ENCODE measurements at places on chromosomes 12 and 14.

DNA sequence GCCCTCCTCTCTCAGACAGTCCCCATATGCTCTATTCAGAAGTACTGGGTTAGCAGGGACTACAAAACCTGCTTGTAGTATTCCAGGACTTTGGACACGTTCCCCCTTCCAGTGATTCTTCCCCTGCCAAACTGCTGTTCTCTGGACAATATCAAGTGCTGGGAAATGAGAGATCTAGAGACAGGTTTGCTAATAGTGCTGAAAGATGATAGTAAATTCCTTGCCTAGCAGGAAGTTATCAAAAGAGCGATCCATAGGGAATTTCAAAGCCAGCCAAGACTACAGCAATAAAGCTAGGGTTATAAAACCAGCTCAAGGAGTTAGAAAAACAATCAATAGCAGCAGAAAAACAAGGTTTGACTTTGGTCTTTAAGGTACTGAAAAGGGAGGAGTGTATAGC lies 15.2 kb downstream of the SLC7A8 start:
- no peak for DNase-seq

- DNase-seq, result no peak
Observed at GRCh38 chr12:40375076-40375475, 150.3 kb downstream of the LRRK2 start.

GRCh38 chr12:22396253-22396652 lies 61.7 kb upstream of the ST8SIA1 start:
- no peak for DNase-seq

- DNase-seq, result no peak
Observed at GRCh38 chr12:53951577-53952334, 2.9 kb upstream of the HOXC12 start.

DNA sequence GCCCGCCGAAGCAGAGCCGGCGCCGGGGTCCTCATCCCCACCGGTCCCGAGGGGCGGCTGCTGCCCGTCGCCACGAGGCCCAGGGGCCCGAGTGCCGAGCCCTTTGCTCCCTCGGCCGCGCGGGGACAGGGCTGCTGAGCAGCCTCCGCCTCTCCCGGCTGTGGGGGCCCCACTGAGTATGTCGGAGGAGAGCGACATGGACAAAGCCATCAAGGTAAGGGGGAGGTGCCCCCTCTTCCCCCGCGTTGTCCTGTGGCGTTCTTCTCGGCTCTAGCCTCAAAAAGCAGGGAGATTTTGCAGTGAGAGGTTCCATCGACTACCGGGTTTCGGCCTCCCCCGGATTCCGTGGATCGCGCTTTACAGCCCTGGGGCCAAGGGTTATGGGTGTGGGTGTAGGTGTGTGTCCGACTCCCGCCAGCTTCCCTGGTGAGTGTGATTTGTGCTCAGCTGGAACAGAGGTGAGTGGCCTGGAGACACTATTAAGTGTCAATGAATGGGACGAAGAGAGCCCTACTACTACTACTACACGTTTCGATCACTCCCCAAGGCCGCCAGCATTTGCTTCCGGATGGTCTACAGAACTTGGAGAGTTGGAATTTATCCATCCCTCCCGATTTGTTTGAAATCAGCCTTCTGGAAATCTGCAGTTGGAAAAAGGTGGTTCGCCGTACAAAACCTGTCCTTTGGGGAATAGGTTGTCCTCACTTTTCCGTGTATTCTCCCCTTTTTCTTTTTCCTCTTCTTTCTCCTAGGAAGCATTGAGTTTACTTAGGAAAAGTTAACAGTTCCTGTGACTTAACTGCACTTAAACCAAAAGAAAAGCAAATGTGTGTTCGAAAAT lies 748 bp downstream of the MAPKAPK5 start:
- DNase-seq, result peak; percentile 39

GRCh38 chr12:94507455-94507854 lies 47.8 kb upstream of the CEP83 start:
- DNase-seq, result no peak

GRCh38 chr14:73394317-73394716 lies 64.0 kb downstream of the NUMB start:
- DNase-seq, result no peak

- no peak for DNase-seq
Observed at GRCh38 chr14:24298892-24299254, 707 bp downstream of the DHRS1 start.

- DNase-seq, result no peak
Observed at GRCh38 chr12:17652436-17652835, 437.6 kb downstream of the RERGL start.

DNA sequence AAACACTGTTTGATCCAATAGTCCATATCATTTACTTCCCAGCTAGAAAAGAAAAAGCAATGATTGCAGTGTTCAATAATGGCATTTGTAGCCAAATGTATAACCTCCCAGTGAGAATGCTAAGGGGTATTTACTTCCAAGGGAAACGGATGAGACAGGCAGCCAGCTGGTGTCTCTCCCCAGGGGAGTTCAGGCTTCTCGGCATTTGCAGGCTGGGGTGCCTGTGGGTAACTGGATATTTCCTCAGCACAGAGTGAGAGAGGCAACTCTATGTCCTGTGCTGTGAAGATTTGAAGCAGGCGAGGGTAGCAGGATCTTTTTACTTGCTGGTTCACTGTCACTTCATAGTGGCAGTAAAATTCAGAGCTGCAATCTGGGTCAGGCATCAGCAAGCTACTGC lies 1455.6 kb upstream of the TMEM132C start:
- no peak for DNase-seq

GRCh38 chr12:12669020-12669419 lies 27.0 kb downstream of the GPR19 start:
- DNase-seq, result no peak

GRCh38 chr14:105074601-105075053 lies 9.4 kb upstream of the GPR132 start:
- no peak for DNase-seq

GRCh38 chr12:124524231-124524925 lies 43.0 kb downstream of the NCOR2 start:
- no peak for DNase-seq

DNA sequence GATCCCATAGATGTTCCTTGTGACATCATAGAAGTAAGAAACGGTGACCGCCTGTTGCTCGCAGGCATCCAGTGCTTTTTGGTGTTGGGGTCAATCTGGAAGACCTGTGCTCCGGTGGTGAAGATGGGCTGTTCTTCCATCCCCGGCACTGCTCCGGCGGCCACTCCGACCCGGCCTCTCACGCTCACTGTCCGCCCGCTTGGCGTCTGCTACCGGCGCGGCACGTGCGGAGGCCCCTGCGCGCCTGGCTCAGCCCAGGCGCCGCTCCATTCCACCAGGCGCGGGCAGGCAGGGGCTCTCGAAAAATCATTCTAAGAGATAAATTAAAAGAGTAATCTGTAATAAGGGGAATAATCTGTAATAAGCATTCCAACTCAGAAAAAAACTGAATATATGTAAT lies 934.5 kb downstream of the TMEM121 start:
- DNase-seq, result no peak

DNA sequence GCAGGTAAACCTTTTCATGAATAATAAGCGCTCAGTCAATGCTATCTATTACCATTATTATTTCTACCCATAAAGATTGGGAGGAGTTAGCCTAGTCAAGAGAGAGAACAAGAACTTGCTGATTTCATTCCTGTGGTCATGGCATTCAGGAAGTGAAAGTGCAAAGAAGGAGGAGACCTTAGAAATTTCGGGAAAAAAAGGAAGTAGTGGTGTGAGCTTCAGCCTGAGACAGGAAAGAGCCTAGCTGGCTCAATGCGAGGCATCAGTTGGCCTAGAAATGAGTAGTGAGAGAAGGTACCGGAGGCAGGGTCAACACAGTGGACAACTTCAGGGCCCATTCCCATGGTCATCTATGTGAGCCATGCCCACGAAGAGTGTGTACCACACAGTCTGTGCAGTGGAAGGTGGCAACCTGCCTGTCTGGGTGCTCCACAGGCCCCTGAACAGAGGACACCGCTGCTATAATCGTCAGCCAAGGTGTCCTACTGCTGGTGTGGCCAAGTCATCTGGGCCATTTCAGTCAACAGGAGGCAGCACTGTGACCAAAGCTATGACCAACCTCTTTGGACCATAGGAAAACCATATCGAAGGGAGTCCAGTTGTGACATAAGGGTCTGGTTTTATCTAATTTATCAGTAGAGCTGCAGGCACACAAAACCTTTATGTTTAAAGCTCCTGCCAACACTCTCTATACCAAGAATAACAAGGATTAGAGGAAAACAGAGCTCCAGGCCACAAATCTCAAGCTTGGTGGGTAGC lies 16.2 kb upstream of the STON2 start:
- no peak for DNase-seq

DNA sequence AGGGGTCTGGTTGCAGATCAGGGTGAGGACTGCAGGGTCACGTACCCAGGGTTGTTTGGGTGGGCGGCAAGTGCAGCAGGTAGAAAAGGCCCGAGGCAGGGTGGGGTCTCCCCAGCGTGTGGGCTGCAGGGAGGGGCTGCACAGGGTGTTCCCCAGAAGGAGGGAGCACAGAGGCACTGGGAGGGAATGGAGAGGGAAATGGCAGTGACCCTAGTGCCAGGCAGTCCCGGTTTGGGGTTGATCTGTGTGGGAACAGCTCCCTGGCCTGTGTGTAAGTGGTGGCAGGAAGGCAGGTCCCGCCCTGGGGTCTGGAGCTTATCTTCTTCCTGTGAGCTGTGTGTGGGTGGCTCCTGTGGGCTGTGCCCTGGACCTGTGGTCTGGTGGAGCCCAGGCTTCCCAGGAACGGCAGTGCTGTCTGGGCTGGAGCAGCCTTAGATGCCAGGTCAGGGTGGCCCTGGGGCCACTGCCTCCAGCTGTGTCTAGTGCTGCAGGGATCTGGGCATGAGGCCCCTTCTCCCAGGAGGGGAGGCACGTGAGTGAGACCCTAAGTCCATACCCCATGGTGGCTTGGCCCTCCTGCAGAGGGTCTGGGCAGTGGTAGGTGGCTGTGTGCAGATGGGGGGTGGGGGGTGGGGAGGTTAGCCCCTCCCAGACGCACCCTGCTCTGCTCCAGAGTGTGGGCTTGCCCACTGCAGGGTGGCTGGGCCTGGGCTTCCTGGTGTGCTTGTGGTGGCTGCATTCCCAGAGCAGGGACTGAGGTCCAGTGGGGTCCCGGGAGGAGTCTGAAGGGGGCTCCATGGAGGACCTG lies 363.5 kb downstream of the TMEM121 start:
- DNase-seq, result peak; percentile 8

DNA sequence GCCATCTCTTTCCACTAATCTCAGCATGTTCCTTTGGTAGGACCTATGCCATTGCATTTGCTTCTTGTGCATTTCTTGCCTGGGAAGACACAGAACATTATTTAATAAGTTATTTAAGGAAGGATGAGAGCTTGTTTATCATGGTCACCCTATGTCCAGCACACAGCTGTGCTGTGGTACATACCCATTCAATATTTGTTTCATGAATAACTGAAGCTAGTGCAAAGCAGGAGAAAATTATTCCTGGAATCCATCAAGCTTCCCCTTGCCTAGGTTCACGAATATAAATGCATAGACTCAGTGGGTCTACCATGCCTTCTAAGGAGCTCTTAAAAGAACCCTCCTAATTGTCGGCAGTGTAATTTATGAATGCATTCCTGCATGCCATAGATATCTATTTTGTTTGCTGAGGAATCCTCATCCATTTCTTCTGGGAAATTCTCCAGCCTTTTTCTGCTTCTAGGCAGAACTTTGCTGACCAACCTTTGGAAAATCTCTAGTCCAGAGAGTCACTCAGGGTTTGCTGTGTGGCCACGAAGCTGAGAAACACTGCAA lies 599.8 kb upstream of the TMEM132C start:
- no peak for DNase-seq

DNA sequence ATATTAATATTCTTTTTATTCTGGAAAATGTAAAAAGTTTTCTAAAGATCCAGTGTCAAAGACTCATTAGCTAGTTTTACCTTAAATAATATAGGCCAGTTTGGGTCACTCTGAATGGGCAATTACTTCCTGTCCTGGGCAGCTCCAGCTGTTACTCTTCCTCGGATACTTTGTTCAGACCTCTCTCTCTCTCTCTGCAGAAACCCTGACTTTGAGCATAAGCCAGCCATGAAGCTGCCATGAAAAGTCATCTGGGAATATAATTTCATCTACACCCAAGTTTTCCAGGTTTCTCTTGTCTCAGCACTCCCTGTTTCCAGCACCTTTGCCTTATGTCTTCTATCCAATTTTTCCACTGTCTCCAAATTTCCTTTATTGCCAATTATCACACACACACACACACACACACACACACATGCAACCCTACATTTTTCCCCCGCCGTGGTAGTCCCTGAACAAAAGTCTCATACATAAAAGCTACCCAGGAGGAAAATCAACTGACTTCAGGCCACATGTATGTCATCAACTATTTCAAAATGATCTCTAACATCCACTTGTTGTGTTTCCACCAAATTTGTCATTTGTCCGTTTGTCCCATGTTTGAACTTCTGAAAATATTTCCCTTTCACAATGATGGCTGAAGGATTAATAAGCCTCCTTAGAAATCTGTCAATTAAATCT lies 318.1 kb downstream of the SSPN start:
- no peak for DNase-seq

DNA sequence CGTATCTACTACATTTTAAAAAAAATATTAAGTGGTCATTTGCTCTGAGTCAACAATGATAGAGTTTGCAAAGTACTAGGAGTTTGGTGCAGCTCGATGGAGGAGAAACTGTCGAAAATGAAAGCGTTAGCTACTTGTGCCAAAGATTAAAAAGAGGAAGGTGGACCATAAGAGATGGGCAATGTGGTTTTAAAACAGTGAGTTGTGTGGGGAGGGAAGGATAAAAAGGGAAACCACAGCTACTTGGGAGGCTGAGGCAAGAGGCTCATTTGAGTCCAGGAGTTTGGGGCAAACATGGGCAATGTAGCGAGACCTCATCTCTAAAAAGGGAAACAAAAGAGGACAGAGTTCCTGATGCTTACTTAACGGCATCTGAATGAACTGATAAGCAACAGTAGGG lies 18.2 kb upstream of the STRAP start:
- no peak for DNase-seq

- DNase-seq, result no peak
Observed at GRCh38 chr14:92135269-92135668, 13.5 kb downstream of the CPSF2 start.

- DNase-seq, result no peak
Observed at GRCh38 chr12:21296751-21297406, 37.8 kb downstream of the SLCO1A2 start.

DNA sequence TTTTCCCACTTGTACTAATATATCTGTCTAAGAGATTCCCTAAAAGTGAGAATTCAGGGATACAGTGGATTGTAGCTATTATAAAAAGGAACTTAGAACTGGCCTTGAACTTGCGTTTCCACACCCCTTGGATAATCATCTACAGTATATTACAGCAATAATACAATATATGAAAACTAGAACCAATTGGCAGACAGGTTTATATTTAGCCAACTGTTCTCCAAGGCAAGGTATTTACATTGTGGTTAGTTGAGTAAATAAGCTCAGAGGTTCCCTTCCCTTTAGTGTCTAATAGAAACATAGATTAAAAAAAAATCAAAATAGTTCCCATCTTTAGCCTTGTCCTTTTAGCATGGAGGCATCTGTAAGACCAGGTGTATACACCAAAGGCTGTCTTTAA lies 42.1 kb downstream of the LIMA1 start:
- DNase-seq, result no peak

- peak; percentile 78 for DNase-seq
Observed at GRCh38 chr12:10153271-10154144, 18.4 kb downstream of the OLR1 start.
